ENCODE measurements at places on chromosomes 16 and 17. TPM values are rescaled to one million over a fixed set of nuclear protein-coding genes. Genes with fewer than 3 reads are reported as not detected.
A peak's percentile ranks its signal among the peaks of the same experiment; 100 is the strongest.

GRCh38 chr16:88561485-88562359 is 8.5 kb upstream of the ZC3H18 start:
- DNase-seq: peak; percentile 43

DNA sequence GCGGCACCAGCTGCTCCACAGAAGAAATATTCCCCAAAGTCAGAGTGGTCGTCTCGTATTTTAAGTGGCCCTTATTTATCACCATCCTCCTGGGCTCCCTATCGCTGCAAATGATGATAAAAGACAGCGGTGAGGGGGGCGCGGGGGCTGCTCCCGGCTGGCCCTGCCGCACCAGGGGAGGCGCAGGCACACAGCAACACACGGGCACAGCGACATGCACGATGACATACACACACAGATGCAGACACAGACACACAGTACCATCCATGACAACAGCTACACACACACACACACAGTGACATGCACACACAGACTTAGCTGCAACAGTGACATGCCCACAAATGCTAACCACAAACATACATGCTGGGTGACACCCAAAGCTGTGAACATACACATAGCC is 52.5 kb downstream of the MRM1 start:
- DNase-seq: no peak

GRCh38 chr17:29412780-29413565 is 22.8 kb downstream of the TAOK1 start:
- DNase-seq: no peak

DNA sequence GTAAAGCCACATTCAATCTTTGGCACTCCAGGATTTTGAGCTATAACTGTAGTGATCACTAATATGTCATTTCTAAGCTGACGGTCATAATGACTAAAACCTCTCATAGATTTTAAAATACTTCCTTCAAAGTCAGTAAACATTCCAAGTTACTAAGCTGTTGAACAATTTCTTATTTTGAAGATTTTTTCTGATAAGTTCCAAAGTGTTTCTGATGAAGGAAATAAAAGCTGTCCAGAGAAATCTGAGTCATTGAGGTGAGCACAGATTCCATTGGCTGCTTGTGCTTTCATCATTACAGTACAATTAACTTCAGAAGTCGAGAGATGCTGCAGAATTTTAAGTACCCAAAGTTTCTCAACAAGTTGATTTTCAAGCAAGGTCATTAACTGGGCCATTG is 23.9 kb downstream of the NLRC5 start:
- DNase-seq: no peak

- no peak for DNase-seq
Observed at GRCh38 chr17:80254396-80255251, 6.0 kb upstream of the RNF213 start.

DNA sequence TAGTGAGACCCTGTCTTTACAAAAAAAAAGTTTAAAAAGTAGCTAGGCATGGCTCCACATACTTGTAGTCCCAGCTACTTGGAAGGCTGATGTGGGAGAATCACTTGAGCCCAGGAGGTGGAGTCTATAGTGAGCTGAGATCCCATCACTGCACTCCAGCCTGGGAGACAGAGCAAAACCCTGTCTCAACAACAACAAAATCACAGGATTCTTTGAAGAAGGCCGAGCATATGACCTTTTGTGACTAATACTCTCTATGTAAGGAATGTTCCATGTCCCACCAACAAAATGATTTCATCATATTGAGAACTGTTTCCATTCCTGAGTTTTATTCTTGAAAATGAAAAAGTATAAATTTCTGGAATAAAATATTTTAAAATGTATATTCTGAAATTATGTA is 58.9 kb upstream of the EFCAB3 start:
- DNase-seq: no peak

DNA sequence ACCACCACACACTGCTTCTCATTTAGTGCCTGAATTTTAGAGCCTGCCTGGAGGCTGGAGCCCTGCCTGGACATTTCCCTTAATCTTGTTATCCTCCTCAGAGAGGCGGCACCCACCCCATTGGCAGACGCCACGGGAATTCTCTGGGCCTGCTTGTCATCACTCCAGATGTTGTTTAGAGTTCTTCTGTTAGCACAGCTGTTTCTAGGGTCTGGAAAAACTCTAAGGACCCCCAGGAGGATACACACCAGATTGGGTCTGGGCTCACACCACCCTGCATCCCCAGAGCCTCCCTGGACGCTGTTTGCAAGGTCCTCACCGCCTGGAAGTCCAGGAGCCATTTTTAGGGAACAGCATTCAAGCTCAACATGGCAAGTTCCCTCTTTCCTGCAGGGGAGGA is 565 bp upstream of the XAF1 start:
- no peak for DNase-seq

DNA sequence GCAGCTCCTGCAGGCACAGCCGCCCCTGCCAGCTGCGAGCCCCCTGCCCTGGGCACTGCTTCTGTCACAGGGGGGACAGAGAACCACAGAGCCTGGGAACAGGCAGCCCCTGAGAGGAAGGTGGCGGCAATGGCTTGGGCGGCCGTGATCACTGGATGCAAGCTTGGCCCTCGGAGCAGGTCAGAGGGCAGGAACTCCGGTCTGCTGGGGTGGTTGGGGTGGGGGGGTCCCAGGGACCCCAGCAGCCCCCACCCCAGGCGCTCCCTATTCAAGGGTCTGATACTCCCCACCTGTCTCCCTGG is 1.9 kb upstream of the CYBA start:
- DNase-seq: no peak

GRCh38 chr16:46718214-46718613 is 28.8 kb downstream of the ORC6 start:
- DNase-seq: no peak

GRCh38 chr16:58885528-58886170 is 151.5 kb upstream of the GOT2 start:
- no peak for DNase-seq

DNA sequence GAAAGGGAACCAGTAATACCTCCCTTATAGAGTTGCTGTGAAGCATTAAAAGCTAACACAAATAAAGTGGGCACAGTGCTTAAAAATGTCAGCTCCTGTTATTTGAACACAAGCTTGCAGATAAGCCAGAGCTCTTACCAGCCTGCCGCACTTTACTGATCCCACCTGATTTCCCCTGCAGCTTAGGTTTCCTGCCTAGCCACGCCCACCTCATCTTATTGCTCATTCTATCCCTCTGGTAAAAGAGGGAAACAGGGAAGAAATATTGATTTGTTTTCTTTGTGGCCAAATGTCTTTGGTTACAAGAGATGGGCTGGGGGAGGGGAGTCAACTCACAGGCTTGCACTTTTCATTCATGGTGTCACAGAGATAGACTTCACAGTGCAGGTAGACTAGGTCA is 9.6 kb upstream of the GP2 start:
- DNase-seq: no peak

- no peak for DNase-seq
Observed at GRCh38 chr16:85656351-85657266, 32.1 kb downstream of the GINS2 start.

DNA sequence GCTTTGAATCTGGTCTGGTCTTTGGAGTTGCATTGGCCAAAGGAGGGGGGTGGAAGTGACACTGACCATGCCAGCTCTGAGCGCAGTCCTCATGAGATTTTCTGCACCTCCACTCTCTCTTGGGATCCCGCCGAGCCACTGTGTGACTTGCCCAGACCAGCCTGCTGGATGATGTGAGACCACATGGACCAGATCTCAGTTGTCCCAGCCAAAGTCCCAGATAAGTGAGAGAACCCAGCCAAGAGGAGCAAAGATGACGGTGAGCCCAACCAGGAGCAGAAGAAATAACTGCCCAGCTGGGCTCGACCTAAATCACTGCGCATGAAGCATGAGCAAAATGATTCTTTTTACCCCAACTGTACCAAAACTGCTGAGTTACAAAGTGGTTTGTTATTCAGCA is 96.5 kb upstream of the ERCC4 start:
- DNase-seq: no peak

- no peak for DNase-seq
Observed at GRCh38 chr16:49519741-49520140, 146.1 kb downstream of the C16orf78 start.

- DNase-seq: no peak
Observed at GRCh38 chr16:88534638-88535190, 35.5 kb upstream of the ZC3H18 start.

- DNase-seq: no peak
Observed at GRCh38 chr16:64428463-64429113, 693.3 kb downstream of the CDH11 start.

DNA sequence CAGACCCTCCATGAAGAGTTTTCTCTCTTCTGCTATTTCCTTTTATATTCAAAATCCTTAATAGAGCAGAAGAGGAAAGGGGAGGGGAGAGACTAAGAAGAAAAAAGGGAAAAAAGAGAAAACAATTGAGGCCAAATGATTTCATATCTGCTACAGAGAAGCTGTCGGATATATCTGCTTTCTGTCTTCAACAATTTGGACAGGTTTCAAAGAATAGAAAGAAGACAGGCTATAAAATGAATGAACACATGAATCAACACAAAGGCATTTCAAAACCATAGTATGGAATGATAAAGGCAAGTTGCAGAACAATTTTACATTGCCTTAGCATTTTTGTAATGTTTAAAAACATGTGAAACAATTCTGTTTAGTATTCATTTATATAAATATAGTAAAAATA is 4.7 kb upstream of the CMTR2 start:
- DNase-seq: no peak

- DNase-seq: no peak
Observed at GRCh38 chr16:71761097-71761496, 36.6 kb upstream of the PHLPP2 start.

DNA sequence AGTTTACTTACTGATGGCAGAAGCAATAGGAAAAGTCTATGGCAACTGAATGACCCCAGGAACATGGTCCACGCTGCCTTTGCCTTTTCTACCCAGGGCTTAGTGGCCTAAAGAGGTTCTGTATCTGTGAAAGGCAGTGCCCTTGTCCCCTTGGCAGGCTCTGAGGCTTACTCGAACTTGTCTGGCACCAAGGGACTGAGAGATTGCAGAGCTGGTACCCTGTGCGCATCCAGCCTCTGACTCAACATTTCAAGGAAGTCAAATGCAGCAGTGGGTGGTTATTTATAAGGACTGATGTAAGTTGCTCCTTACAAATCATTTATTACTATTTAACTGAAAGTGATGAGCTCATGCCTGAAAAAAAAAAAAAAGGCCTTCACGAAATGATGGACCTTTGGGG is 299.9 kb upstream of the MYOCD start:
- DNase-seq: no peak

DNA sequence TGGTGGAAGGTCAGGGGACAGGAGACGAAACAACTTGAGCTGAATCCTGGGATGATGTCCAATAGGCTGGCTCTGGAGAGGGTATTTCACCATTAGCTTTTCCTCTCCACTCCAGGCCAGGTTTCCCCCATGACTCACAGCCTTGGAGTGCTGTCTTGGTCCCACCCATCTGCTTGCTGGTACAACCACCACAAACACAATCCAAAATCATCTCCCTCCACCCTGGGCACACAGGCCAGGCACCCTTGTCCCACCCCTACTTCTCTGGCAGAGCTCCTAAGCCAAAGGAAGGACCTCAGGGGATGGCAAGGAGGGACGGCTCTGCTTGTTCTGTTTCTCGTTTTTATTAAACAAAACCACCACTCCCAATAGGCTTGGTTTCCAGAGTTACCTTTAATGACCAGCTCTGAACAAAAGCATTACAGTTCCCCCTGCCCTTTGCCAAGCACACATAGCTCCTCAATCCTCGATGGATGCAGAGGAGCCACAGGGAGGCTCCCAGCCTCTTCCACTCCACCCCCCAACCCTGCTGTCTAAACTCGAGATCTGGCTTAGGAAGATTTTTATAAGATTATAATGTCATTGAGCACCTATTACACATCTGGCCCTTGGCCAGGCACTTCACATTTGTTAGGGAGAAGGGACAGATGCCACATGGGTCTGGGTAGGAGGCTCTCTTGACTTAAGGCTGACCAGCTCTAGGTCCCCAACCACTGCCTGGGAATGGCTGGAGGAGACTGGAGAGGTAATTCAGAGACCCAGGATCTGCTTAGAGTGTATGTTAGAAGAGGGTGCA is 13.3 kb downstream of the CAVIN1 start:
- DNase-seq: no peak

- no peak for DNase-seq
Observed at GRCh38 chr16:18979936-18980335, 3.8 kb upstream of the TMC7 start.

DNA sequence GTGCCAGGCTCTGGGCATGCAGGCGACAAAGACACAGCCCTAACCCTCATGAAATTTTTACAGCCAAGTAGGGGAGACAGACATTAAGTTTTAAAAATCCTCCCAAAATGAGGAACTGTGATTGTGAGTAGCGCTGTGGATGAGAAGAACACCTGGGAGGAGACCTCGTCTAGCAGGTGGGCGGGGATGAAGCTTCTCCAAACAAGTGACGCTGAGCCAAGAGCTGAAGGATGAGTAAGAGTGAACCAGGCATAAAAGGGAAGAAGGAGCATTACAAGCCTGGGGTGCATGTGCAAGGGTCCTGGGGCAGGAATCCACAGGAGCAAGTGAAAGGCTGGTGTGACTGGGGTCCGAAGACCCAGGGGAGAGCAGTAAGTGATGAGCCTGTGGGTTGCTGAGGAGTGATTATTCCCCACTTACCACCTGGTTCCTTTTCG is 149.4 kb upstream of the HS3ST2 start:
- no peak for DNase-seq

- DNase-seq: no peak
Observed at GRCh38 chr17:4777969-4778760, 6.5 kb downstream of the TM4SF5 start.

- DNase-seq: no peak
Observed at GRCh38 chr17:13393841-13394710, 207.7 kb downstream of the HS3ST3A1 start.

TMEM114 gene
- not detected for total RNA-seq

PLA2G10 gene
- total RNA-seq: not detected

TERB1 gene
- 0.25 TPM for total RNA-seq

ADCY7 gene
- total RNA-seq: 6.9 TPM

SDR42E1 gene
- not detected for total RNA-seq

CANT1 gene
- total RNA-seq: 63.8 TPM

MARF1 gene
- 60.1 TPM for total RNA-seq

RHBDL3 gene
- total RNA-seq: 18.7 TPM

SMPD3 gene
- 3.2 TPM for total RNA-seq

TNFRSF13B gene
- total RNA-seq: not detected

KCTD13 gene
- 25.2 TPM for total RNA-seq

C16orf86 gene
- 1.7 TPM for total RNA-seq
